Esophagus muscularis mucosa (tissue), 4 donors: ENCODE measurements at places on chromosomes 2 and 18. TPM values are rescaled to one million over a fixed set of nuclear protein-coding genes. Genes with fewer than 3 reads are reported as not detected.

The SS18 gene
- total RNA-seq = 74.1 TPM

The SRD5A2 gene
- not detected for total RNA-seq

The GALR1 gene
- 0.06 TPM for total RNA-seq

The CCL20 gene
- total RNA-seq = 3.5 TPM

The METAP1D gene
- 3.8 TPM for total RNA-seq

The ANO7 gene
- total RNA-seq = not detected

The FOXD4L1 gene
- 0.17 TPM for total RNA-seq

The GATA6 gene
- total RNA-seq = 6.6 TPM

The IL1R2 gene
- 5.4 TPM for total RNA-seq

The LRATD1 gene
- 5.6 TPM for total RNA-seq

The HOXD3 gene
- 1.7 TPM for total RNA-seq

The NFATC1 gene
- total RNA-seq = 15.0 TPM

The C2orf92 gene
- total RNA-seq = 5.0 TPM

The NDC80 gene
- not detected for total RNA-seq

The RBM45 gene
- 7.6 TPM for total RNA-seq

The TSGA10 gene
- 4.4 TPM for total RNA-seq

The IL18RAP gene
- 11.3 TPM for total RNA-seq

The RAD51AP2 gene
- total RNA-seq = not detected

The ZAP70 gene
- 3.5 TPM for total RNA-seq

The CFAP210 gene
- not detected for total RNA-seq

The LIPG gene
- 0.06 TPM for total RNA-seq

The HRH4 gene
- total RNA-seq = not detected

The ARHGAP15 gene
- total RNA-seq = 7.1 TPM

The AGXT gene
- not detected for total RNA-seq

The FKBP1B gene
- 7.5 TPM for total RNA-seq

The TANC1 gene
- total RNA-seq = 53.0 TPM

The IL1RL2 gene
- 0.66 TPM for total RNA-seq

The AQP12A gene
- total RNA-seq = not detected

The SYT4 gene
- total RNA-seq = 2.2 TPM

The ASXL2 gene
- total RNA-seq = 17.4 TPM

The PRSS56 gene
- total RNA-seq = not detected

The TNFRSF11A gene
- total RNA-seq = 1.2 TPM

The SNED1 gene
- 14.0 TPM for total RNA-seq

The ST8SIA5 gene
- total RNA-seq = not detected

The LHCGR gene
- 4.6 TPM for total RNA-seq

The SP140 gene
- not detected for total RNA-seq

The HSPE1 gene
- total RNA-seq = 73.1 TPM

The KCNG2 gene
- not detected for total RNA-seq

The SNORC gene
- 0.75 TPM for total RNA-seq

The ESCO1 gene
- 19.5 TPM for total RNA-seq

The OTOS gene
- not detected for total RNA-seq

The TUBA4B gene
- total RNA-seq = not detected

The GKN2 gene
- total RNA-seq = not detected

The UCN gene
- total RNA-seq = 1.8 TPM

The ANKRD12 gene
- total RNA-seq = 108 TPM
